CD4-positive, alpha-beta T cell (primary cell): ENCODE measurements at places on chromosomes 2 and 18.

GRCh38 chr18:58669731-58670378, 1.4 kb upstream of the MALT1 start:
- DNase-seq = no peak

GRCh38 chr2:219886615-219887014, 259.2 kb downstream of the SLC4A3 start:
- DNase-seq = no peak

GRCh38 chr2:223725494-223725893, 111.9 kb downstream of the AP1S3 start:
- DNase-seq = no peak

DNA sequence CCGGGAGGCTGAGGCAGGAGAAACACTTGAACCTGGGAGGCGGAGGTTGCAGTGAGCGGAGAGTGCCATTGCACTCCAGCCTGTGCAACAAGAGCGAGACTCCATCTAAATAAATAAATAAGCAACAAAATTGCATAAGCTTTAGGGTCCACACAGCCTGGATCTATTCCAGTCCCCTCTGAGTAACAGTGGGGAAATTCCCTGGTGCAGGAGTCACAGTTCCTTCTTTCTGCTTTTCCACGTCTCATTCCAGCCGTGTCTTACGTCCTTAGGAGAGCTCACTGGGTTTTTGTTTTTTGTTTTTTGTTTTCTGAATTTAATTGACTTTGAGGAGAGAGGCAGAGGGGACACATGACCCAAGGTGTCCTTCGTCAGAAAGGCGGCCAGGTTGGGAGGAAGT, 44.6 kb downstream of the B3GNT2 start:
- no peak for DNase-seq

DNA sequence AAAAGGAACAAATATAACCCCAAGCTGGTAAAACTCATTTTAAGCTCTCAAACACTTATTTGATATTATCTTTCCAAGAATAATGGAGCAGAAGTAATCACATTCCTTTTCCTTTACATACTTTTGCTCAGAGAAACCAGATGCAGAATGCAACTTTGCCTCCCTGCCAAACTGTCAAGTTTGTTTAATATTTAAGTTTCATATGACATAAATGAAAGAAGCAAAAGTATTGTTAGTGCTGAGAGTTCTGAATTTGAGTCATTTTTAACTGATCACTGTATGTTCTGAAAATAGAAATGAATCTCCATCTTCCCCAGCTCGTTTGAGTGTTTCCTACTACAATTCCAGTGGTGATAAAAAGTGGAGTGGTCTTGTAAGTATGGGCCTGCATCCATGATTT, 423.4 kb downstream of the PID1 start:
- no peak for DNase-seq

- no peak for DNase-seq
These were observed 19.9 kb downstream of the SLC38A11 start for GRCh38 chr2:164935118-164936101.

DNA sequence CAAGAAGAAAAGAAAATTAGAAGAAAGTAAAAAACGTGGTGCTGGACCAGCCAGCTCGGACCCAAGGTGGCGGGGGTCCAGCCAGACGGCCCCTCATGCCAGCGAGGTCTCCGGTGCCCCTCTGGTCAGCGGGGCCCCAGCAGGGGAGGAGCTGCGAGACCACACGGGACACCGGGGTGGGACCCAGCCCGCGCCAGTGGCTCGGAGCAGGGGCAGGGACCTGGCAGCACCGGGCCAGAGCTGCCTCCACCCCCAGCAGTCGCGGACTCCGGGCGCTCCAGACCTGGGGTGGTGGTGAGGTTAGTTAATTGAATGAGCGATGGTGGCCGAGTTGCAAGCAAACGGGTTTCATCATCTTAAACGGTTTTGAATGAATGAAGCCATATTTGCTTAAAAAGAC, 289.9 kb upstream of the MC4R start:
- DNase-seq = no peak

- no peak for DNase-seq
These were observed 1889.7 kb upstream of the CELF4 start for GRCh38 chr18:39455285-39455684.

- DNase-seq = no peak
These were observed 4.3 kb downstream of the KLF7 start for GRCh38 chr2:207161247-207162123.

DNA sequence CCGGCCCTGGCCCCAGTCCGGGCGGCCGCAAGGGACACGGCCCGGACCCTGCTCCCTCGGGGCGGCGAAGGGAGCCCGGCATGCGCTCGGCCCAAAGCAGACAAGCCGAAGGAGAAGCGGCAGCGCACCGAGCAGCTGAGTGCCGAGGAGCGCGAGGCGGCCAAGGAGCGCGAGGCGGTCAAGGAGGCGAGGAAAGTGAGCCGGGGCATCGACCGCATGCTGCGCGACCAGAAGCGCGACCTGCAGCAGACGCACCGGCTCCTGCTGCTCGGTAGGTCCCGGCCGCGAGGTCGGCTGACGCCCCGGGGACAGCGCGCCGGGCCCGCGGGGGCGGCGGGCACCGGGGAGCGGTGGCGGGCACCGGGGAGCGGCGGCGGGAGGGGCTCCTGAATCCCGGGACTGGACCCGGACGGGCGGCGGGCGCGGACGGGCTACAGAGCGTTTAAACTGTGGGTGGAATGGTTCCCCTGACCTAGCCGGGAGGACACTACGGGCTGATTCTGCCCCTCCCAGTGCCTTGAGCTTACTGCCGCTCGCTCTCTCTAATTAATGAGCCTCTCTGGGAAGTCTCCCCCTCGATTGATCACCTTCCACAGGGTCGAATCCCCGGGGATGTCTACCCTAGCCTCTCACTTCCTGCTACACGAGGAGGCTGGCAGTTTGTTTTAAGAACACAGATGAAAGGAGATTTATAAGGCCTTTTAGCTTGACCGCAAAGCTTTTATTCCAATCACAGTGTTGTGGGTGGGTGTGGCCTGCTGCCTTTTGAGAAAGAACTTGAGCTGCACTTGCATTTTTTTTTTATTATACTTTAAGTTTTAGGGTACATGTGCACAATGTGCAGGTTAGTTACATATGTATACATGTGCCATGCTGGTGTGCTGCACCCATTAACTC, 853 bp downstream of the GNAL start:
- no peak for DNase-seq

- DNase-seq = no peak
These were observed 48.8 kb downstream of the ASB1 start for GRCh38 chr2:238475566-238475965.

DNA sequence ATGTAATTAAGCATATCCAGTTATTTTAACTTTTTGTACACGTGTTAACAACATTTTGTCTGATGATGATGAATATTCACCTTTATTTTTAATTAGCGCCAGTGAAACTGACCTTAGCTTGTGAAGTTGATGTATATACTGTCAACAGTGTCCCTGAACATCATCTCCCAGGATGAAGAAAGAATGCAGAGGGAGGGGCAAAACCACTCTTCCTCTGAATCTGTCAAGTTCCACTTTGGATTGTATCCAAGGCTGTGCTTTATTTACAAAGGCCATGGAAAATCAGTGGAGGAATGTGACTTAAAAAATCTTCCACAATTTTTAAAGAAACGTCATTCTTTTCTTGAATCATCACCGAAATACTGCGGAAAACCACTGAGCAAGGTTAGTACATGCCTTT, 4.5 kb upstream of the RMDN2 start:
- DNase-seq = no peak

DNA sequence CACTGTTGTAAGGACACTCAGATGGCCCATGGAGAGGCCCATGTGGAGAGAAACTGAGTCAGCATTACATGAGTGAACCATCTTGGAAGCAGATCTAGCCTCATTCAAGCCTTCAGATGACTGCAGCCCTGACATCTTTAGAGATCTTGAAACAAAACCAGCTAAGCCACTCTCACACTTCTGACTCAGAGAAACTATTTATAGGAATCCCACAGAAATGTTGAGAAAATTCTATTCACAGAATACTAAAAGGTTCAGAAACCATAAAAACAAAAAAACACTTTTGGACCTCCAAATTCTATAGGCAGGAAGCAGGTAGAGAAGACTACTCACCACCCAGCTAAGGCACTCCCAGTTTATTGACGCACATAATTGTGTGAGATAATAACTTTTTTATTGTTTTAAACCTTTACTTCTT, 8.7 kb downstream of the TMEM169 start:
- no peak for DNase-seq

DNA sequence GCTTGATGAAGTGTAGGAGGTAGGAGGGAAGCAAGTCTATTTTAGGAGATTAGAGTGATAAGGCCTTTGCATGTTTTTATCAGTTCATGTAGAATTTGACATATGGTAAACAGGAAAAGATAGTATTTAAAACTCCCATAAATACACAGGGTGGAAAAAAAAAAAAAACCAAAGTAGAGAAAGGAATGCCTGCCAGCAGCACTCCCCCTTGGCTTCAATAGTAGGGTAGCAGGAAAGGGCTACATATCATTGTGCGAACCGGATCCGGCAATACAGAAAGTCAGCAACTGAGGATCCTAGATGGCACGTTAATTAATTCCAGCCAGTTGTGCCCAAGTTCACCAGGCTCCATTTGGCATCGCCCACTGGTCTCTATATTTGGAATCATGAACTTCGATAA, 159.6 kb upstream of the SMIM21 start:
- DNase-seq = no peak

GRCh38 chr18:39773646-39774045, 2181.4 kb upstream of the PIK3C3 start:
- DNase-seq = no peak

- DNase-seq = no peak
These were observed 127.1 kb upstream of the MC4R start for GRCh38 chr18:60499675-60500074.

DNA sequence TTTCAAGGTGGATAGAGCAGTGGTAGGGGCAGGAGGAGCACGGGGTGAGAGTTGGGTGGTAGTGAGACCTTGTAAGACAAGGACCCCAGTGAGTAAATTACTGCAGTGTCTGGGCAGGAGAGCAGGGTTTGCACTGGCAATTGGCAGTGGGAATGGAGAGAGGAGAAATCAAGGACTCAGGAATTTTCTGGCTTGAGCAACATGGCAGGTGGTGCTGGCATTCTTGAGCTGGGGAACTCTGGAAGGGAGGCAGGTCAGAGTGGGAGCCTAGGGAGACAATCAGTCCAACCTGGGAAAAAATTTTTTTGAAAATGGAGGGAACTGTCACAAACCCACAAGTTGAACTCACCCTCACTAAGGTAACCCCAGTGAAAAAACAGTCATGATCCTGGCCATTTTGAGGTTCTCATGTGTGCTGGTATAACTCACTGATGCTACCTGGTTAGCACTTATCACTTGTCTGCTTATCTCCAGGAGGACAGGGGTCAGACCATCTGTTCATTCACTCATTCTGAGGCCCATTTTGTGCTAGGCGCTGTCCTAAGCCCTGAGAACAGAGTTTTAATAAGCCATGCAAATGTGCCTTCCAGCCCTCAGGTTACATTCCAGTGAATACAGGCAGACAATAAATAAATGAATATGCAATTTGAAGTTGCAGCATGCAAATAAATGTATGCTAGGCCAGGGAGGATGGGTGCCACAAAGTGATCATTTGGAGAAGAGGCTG, 92.2 kb upstream of the SEC11C start:
- no peak for DNase-seq

GRCh38 chr2:223460774-223461211, 141.4 kb downstream of the SCG2 start:
- DNase-seq = no peak
